Suppressor macrophage (primary cell): ENCODE measurements at places on chromosomes 12 and 14.

DNA sequence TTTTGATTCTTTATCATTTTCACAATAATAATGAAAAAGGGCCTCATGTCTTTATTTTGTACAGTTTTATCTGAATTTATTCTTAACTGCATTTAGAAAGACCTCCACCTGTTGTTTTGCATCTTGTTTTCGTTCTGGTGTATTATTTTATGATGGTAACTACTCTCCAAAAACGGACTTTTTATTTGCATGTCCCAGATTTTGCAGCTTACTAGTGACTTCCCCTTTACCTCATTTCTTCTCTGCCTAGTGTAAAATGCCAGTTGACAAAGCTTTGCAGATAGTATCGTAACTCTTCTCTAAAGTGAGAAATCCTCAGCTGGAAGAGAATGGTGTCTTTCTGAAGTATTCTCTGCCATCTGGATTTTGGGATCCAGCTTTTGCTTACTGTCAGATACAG, 17.2 kb downstream of the PEX5 start:
- DNase-seq, result no peak

DNA sequence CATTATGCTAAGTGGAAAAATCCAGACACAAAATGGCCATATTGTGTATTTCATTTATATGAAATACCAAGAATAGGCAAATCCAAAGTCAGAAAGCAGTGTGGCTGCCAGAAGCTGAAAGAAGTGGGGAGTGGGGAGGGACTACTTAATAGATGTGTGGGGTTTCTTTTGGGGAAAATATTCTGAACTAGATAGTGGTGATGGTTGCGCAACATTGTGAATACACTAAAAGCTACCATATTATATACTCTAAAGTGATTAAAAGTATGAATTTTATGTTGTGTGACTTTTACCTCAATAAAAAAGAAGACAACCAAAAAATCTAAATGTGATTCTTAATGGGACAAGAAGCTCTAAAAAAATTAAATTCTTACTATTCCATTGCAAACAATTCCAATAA, 272.6 kb downstream of the DAD1 start:
- no peak for DNase-seq

GRCh38 chr14:68546839-68547238, 246.0 kb downstream of the ZFP36L1 start:
- no peak for DNase-seq

DNA sequence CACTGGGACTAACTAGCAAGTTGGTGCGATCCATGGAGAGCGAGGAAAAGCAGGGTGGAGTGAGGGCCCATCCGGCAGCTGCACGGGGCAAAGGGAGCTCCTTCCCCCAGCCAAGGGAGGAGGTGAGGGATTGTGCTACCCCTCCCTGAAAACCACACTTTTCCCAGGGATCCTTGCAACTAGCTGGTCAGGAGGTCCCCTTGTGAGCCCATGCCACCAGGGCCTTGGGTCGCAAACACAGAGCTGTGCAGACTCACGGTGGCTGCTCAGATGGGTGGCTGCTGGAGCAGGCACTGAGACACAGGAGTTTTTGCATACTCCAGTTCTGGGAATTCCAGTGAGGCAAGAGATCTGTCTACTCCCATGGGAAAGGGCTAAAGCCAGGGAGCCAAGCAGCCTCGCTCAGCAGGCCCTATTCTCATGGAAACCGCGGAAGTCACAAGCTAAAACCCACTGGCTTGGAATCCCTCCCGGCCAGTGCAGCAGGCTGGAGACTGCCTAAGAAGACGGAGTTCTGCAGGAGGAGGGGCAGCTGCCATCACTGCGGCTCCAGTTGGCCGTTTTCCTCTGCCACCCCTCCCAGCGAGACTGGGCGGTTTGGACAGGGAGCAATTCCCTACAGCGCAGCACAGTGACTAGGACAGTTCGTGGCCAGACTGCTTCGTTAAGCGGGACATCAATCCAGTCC, 10.9 kb upstream of the ZNF705A start:
- no peak for DNase-seq

DNA sequence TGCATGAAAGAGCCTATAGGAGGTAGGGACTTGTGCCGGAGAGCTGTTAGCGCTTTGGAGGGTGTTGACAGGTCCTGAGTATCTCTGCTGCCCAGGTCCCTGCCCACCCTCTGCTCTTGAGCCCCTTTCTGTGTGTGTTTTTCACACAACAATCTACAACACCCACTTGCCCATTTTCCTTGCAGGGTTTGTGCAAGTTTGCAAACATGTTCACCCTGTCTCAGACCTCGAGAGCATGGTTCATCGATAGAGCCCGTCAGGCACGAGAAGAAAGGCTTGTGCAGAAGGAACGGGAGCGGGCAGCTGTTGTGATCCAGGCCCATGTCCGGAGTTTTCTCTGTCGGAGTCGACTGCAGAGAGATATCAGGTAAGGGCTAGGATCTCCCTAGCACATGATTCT, 5.9 kb downstream of the UBE3B start:
- DNase-seq, result no peak

DNA sequence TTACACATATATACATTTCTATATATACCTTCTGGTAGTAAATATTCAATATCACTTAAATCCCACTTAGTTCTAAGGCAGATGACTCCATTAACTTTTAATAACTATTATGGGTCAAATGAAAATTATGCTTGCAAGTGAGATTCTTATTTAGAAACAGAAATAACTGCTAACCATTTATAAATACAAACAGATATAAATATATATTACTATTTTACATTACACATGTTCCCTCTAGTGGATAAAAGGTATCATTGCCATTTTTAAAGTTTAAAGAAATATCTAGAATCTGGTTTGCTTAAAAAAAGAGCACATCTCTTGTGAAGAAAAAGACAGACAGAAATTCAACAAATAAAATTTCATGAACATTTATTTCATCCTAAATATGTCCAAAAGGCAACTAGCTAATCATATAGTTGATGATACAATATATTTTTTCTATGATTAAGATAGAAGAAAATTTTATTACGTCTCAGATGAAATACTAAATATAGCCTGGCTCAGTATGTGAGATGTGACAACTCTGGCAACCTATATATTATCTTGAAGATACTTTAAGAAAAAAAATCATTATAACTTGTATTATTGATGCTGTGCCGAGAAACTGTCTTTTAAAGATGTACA, 11.7 kb upstream of the RAD51AP1 start:
- DNase-seq, result no peak

GRCh38 chr14:24310646-24311604, at the start of gene LTB4R:
LTB4R (plus strand) TSS chr14:24311502; CDS start chr14:24315652, 4,150 bp downstream.
- peak; percentile 73 for DNase-seq

DNA sequence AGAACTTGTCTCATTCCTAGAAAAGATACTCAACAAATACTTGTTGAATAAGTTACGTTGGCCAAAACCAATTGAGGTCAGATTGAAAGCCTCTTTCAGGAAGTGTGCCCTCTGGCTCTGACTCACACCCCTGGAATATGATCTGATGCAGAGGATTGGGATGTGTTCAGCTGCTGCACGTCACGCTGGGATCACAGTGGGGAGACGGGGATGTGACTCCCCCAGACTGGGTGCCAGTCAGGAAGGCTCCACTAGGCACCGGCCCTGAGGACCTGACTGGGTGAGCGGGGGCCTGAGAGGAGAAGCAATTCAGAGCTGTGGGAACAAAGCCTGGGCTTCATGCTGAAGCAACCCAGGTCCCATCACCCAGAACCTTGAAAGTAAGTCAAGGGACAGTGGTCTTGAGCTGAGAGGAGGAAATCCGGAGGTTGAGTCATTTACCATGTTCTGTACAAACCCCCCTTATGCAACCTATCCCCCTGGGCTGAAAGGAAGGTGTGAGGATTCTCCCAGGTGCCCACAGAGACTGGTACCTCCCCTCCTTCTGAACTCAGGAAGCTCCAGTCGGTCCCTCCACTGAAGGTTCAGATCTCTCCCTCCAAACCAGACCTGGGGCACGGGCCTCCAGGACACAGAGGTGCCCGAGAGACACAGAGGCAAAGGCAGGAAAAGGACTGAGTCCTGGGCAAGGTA, 3.9 kb downstream of the CEBPE start:
- peak; percentile 84 for DNase-seq

DNA sequence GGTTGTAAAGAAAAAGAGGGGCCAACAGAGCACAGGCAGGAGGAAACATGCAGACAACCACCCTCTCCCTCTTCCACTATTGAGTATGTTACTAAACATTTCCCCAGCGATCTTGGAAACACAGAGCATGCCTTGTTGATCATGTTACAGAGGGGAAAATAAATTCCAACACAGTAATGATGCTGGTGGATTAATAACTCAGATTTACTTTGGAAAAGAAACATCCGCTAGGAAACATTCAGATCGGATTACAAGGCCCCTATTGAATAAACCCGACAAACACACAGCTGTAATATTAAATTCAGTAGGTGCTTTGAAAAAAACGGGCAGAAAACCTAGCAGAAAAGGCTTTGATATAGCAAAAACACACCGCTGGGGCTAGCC, 5.4 kb downstream of the BMP4 start:
- DNase-seq, result no peak

DNA sequence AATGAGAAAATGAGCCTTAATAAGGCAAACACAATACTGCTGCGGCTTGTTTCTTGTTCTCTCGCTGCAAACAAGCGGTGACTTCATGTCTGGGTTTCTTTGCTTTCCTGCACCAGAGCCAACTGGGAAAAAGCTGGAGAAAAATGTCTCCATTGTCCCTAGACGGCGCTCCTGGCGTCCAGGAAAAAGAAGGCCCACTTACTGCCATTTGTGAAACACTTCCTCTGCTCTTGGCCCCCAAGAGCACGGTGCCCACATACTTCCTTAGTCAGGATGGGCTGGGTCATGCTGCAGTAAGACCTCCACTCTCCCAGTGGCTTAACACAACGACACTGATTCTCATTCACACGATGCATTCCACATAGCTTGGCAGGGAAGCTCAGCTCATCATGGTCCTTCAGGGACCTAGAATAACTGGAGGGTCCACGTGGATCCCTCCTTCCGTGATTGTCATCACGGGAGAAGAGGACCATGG, 86.0 kb upstream of the BCL11B start:
- no peak for DNase-seq

DNA sequence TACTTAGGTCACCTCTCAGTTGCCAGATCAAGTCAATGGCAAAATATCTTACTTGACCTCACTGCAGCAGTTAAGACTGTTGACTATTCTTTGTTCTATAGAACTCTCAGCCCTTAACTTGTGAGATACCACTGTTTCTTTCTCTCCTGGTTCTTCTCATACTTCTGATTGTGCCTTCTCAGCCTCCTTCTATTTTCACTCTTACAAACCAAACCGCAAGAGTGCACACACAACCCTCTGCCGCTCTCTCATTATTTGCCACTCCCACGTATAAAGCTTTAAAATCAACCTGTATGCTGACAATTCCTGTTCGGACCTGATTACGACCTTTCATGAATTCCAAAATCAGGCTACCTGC, 4.5 kb downstream of the E2F7 start:
- no peak for DNase-seq

- DNase-seq, result peak; percentile 69
Observed at GRCh38 chr12:120584343-120585149, 3.3 kb upstream of the POP5 start.

- no peak for DNase-seq
Observed at GRCh38 chr14:96863327-96863985, 66.3 kb downstream of the VRK1 start.

GRCh38 chr14:55807881-55808379, 227.9 kb downstream of the KTN1 start:
- DNase-seq, result no peak

DNA sequence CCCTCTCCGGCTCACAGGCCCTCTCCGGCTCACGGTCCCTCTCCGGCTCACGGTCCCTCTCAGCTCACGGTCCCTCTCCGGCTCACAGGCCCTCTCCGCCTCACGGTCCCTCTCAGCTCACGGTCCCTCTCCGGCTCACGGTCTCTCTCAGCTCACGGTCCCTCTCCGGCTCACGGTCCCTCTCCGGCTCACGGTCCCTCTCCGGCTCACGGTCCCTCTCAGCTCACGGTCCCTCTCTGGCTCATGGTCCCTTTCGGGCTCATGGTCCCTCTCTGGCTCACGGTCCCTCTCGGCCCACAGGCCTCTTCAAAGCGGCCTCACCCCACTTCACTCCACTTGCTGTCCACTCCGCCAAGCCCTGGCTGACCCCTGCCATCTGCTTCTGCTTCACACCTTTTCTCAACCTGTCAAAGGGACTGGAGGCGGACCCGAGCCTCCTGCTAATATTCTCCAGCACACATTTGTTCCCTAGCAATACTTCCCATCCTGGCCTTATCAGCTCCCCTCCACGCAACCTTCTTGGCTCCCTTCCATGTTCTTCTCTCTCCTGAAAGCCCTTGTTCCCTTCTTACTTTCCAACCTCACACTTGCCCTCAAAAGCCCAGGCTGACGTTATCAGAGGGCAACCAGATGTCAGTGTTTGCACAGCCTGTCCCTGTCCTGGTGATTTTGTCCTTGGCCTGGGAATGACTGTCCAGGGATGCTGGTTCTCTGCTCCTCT, 176.7 kb downstream of the CALM1 start:
- DNase-seq, result no peak

DNA sequence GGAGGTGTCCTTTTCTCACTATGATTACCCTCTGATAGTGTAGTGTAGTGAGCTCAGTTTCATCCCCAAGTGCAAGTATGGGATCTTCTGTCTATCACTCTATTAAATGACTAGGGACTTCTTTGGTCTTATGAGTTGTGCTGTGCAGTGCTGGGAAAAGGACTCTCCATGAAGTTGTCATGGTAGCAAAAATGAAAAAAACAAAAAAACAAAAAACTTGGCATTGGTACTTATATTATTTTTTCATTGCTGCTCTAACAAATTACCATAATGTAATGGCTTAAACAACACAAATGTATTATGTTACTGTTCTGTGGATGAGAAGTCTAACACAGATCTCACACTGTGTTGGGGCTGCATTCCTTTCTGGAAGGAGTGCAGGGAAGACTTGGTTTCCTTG, 393.1 kb upstream of the NOVA1 start:
- DNase-seq, result no peak

- peak; percentile 92 for DNase-seq
Observed at GRCh38 chr14:69719501-69719951, 47.4 kb upstream of the SRSF5 start.

GRCh38 chr14:37862263-37862662, 266.8 kb downstream of the TTC6 start:
- no peak for DNase-seq

DNA sequence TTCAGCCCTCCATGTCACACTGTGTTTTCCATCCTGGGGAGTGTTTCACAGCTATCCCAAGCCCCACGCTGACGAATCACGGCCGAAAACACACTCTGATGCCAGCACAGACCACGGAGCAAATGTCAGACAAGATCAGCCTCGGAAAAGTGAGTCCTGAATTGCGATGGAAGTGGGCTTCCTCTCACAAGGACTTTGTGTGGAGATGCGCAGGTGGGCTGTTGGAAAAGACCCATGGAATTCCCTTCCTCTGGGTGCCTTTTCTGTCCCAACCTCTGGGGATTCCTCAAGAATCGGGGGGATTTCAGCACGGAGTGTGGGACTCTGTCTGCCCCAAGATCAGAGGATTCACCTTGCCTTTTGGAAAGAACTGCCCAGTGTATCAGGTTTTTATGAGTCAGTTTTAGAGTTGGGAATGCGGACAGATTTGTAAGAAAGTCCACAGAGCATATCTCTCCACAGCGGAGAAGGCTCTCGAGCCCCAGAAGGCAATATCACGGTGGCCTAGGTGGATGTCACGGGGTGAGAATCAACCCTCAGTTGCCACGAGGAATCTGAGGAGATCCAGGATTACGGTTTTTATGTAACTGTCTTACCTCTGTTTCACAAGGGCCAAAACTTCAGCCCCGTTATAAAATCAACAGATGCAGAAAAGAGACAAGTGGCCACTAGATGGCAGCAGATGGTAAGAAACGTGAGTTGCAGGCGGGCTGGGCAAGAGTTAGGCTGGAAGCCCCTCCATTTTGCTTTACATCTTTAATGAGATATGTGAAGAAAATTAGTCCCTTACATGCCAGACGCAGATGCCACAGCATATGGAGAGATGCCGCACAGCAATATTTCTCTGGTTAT, 201.9 kb downstream of the DAD1 start:
- DNase-seq, result peak; percentile 82
